ENCODE measurements at places on chromosomes 12 and 14. TPM values are rescaled to one million over a fixed set of nuclear protein-coding genes. Genes with fewer than 3 reads are reported as not detected.

CHGA gene
- total RNA-seq, result not detected

DAZAP2 gene
- 43.6 TPM for total RNA-seq

TAS2R20 gene
- total RNA-seq, result 5.8 TPM

BMAL2 gene
- 111 TPM for total RNA-seq

PRR4 gene
- total RNA-seq, result 1.1 TPM

A2ML1 gene
- total RNA-seq, result not detected
